ENCODE measurements at places on chromosomes 2 and 18. TPM values are rescaled to one million over a fixed set of nuclear protein-coding genes. Genes with fewer than 3 reads are reported as not detected.

DNA sequence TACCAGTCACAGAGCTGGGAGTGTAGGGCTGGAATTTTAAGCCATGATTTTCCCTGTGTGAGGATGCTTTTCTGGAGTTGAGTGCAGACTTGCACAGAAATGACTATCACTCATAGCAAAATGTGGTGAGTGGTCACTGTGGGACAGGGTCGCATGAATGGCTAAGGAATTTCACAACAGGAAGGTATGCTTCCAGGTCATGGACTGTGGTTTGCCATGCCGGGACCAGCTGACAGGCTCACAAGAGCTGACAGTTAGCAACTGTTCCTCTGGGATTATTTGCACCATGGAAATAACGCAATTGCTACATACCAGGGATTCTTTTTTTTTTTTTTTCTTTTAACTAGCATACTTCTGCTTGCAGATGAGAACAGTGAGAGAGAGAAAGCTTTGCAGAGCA is 3.8 kb upstream of the UXS1 start:
- DNase-seq = peak; percentile 78

- no peak for DNase-seq
Observed at GRCh38 chr18:2030647-2031046, 540.7 kb downstream of the METTL4 start.

- no peak for DNase-seq
Observed at GRCh38 chr2:240615396-240615795, 9.9 kb upstream of the GPR35 start.

GRCh38 chr2:240757086-240757614 is 62.9 kb downstream of the KIF1A start:
- peak; percentile 69 for DNase-seq

Gene CNDP1
- polyA plus RNA-seq = 2.9 TPM

All from kidney (tissue), 22 donors.